Fibroblast of the conjunctiva (primary cell): ENCODE measurements at places on chromosomes 1 and 21.
A peak's percentile ranks its signal among the peaks of the same experiment; 100 is the strongest.

GRCh38 chr21:33608559-33608958, 20.1 kb upstream of the DONSON start:
- no peak for DNase-seq

DNA sequence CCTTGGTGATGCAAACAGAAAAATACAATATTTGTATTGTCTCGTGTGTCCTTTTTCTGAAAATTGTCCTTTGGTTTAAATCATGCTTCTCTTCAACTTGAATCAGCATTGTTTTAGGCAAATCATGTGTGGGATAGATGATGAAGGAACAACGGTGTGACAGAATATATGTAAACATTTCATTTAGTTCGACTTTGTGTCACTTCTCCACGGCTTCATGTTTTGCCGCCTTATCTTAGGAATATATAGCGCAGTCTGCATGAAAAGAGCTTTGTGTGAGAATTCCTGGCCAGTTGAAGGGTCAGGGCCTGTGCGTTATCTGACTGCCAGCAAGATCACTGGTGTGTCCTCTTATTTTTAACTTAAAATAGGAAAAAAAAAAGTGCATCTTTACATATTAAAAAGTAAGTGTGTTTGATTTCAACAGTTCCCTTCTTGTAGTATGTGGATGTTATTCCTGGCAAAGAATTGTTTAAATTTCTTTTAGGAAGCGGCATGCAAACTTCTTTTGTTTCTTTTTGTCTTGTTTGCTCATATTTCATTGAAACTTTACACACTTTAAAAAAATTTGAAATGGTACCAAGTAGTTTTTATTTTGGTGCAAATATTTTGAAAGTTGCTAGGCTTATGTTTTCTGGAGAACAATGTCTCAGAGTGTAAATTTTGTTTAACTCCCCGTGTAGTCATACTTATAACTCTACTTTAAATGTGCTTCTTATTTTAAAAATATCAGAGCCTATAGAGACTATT, 465.2 kb downstream of the USP25 start:
- DNase-seq, result no peak

GRCh38 chr1:54791880-54792522, 9.1 kb downstream of the TTC22 start:
- DNase-seq, result peak; percentile 9

DNA sequence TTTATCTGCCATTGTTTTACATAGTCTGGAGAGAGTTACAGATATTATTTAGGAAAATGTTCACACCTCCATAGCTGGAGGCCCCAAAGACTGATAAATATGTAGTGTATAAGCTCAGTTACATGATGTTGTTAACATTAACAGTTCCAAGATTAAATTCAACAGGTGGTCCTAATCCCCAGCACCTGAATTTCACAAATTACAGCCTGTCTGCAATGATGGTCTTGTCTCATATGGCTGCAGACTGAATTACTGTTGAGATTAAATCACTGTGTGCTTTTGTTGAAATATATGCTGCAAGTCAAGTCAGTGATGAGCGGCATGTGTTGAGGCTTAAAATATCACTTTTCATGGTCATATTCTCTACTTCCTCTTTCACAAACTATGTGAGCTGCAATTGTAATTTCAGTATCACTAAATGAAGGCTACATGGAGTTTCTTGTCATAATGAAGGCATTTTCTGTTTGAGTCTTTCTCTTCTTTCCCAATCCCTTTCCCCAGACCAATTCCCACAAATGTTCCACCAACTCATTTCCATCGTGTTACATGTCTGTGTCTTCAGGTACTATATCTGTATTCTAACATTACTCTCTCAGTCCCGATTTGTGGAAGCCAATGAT, 4.2 kb downstream of the ST6GALNAC5 start:
- DNase-seq, result no peak

DNA sequence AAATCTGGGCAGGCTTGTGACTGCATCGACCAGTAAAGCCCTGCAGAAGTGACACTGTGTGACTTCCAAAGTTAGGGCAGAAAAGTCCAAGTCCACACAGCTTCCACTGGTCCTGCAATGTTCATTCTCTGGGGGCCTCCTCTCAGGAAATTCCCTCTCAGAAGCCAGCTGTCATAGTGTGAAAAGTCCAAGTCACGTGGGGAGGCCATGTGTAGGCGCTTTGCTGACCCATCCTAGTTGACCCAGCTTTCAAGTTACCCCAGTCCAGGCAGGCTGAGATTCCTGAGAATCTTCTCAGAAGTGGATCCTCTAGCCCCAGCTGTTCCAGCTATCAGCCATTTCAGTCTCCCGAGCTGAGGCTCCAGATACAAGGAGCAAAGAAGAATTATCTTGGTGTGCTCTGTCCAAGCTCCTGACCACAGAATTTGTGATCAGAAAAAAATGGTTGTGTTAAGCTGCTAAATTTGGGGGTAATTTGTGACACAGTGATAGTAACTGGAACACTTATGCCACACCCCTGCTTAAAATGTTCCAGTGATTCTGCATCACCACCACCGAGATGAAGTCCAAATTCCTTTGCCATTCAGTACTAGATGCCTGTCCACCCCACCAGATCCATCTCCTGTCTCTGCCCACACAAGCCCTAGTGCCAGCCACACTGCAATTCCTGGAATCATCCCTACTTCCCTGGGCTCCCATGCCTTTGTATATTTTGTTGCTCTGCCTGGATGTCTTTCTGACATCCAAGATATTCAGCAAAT, 2.5 kb upstream of the STUM start:
- DNase-seq, result no peak

- DNase-seq, result no peak
Observed at GRCh38 chr1:233190987-233191386, 104.5 kb downstream of the PCNX2 start.

DNA sequence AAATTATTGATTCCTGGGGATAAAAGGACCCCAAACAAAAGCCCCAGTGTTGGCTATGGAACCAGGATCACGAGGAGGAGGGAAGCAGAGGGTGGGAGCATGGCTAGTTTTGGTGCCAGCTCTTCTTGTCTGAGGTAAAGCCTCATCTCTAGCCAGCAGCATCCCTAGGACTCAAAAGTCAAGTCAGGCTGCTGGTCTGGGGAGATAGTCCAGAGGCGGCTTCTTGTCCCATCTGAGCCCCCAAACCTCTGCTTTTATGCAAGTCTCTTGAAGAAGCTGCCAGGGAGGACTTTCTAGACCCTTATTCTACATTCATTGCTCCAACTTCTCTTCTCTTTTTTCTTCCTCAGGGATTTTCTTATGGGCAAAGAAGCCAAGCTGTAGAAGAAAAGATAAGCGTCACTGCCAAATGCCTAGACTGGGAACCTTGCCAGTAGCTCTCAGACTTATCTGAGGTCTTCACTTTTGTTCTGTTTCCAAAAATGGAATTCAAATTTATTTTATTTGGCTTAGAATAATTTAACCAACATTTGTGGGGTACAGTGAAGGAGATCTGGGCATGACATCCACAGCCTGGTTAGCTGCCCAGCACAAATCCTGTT, 6.9 kb upstream of the ANKRD35 start:
- no peak for DNase-seq

DNA sequence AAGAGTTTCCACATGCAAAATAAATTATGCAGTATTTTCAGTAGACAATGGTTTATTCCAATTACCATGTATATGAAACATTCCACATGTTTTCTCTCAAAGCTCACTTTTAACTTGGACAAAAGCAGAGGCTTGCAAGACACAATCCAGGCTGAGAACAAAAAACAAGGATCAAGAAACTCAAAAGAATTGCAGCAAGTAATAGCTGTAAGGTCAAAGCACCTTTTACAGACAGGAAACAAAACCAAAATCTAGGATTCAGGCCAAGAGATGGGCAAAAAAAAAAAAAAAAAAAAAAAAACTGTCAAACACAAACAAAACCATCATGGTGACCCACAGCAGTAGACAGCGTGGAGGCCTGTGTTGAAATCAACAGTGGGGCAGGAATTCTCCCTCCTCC, 9.3 kb downstream of the RGS1 start:
- no peak for DNase-seq

DNA sequence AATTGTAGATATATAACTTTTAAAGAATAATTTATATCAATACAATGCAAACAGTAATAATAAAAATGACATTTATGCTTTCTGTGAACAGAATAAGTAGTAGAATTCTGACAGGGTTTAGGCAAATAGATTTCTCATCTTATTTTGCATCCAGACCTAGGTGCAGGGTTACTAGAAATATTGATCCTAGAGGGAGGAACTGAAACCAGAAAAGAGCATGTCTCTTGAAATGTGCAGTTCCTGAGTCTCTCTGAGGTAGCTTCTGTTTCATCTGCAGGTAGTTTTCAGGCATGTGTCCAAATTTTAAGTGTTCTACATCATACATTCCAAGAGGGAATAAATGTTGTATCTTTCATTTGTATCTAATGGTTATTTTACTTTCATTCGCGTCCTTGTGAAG, 631.9 kb upstream of the ADGRL4 start:
- no peak for DNase-seq
